ENCODE measurements at places on chromosomes 16 and 17.

GRCh38 chr17:43134774-43135453, 9.8 kb upstream of the BRCA1 start:
- no peak for DNase-seq

DNA sequence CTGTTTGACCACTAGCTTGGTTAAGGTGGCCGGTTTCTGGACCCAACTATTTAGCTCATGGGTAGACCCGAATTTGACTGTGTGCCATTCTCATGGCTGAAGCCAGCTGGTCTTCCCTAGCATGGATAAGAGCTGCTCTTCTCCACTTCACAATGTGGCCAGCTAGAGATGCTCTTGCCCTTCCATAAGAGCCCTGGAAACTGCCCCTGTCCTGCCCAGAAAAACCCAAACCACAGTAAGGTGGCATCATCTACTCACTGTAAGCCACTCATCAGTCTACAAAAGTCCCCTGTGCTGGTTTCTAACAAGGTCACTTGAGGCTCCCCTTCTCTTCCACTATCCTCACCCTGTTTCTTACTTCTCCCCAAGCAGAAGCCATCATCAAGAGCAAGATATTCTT, 165.1 kb downstream of the HS3ST2 start:
- no peak for DNase-seq

DNA sequence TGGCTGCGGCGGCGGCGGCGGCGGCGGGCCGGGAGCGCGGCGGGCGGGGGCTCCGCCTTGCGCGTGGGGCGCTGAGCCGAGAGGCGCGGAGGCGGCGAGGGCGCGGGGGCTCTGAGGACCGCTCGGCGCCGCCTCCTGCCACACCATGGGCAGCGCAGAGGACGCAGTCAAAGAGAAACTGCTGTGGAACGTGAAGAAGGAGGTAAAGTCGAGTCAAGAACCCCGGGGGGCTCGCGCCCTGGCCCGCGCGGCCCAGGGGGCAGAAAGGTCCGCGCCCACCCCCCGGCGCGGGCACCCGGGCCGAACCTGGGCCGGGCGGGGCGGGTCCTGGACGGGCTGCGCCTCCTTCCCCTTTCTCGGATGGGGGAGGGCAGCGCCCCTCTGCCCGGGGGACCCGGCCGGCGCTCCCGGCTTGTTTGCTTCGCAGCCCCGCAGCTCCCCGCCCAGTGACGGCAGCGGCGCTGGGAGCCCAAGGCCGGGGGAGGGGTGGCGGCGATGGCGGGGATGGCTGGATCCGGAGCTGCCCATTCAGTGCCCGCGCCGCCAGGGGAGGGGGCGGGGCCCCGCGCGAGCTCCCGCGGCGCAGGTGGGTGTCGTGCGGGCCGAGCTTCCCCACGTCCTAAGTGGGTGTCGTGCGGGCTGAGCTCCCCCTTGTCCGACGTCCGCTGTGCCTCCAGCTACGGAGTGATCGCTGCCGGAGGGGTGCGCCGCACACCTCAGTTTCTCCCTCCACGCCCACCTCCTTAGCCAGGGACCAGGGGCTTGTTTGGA, 428 bp downstream of the SGSM2 start:
- DNase-seq, result peak; percentile 15

GRCh38 chr17:60315650-60316049, 76.3 kb downstream of the USP32 start:
- DNase-seq, result no peak

DNA sequence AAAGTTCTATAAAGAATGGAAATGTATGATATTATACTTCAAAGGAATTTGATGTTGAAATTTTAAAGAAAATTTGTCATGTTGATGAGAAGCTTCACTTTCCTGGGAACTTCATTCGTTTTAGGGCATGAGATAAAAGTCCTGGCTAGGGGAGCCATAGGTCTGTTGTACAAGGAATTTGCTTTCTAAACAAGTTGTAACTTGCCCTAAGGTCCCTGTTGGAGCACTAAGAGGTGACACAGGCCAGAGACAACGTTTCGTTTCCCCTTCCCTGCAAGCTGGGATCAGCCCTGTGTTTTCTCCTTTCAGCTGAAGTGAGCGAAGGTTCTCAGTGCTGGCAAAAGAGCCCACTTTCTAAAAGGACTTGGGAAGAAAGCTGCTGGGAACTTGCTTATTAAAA, 16.6 kb downstream of the PLD6 start:
- DNase-seq, result no peak

- no peak for DNase-seq
Observed at GRCh38 chr17:16314859-16315258, 38.4 kb downstream of the CENPV start.

GRCh38 chr17:15431766-15432165, 35.7 kb downstream of the CDRT4 start:
- no peak for DNase-seq

- DNase-seq, result no peak
Observed at GRCh38 chr17:16191604-16192003, 23.7 kb downstream of the NCOR1 start.

DNA sequence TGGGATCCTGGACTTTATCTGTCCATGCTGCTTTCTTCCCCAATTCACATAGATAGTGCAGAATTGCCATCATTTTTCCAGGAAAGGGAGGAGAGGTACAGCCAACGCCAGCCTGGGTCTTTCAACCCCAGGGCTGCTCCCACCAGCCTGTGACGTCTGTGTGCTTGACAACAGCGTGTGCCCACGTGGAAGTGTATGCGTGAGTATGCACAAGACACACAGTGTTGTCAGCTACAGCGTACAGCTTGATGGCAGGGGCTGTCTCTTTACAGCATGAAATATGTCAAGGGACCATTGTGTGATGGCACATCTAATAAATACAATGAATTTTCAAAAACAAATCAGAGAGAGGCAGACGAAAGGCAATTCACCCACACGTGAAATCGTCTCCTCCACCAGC, 62.3 kb downstream of the GSG1L start:
- DNase-seq, result no peak

DNA sequence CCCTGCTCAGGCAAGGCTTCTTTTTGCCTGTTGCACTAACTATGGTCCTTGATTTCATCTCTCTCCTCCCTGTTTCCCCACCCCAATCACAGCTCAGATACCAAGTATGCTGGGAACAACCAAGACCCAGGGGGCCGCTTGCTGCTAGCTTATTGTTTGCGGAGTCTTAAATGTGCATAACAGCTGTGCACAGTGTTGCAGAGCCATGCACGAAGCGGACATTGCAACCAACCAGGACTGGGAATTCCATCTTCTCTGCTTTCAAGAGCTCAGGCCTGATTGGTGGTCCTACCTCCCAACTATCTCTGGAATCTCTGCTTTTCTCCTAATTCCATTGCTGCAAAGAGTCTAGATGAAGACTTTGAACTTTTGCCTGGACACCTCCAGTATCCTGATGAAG, 281.3 kb upstream of the TNRC6C start:
- no peak for DNase-seq

- no peak for DNase-seq
Observed at GRCh38 chr16:86509759-86510464, 415 bp upstream of the FOXF1 start.

- no peak for DNase-seq
Observed at GRCh38 chr17:71905376-71906031, 215.3 kb upstream of the SOX9 start.

GRCh38 chr17:83081684-83082201, 2.3 kb downstream of the METRNL start:
- no peak for DNase-seq

DNA sequence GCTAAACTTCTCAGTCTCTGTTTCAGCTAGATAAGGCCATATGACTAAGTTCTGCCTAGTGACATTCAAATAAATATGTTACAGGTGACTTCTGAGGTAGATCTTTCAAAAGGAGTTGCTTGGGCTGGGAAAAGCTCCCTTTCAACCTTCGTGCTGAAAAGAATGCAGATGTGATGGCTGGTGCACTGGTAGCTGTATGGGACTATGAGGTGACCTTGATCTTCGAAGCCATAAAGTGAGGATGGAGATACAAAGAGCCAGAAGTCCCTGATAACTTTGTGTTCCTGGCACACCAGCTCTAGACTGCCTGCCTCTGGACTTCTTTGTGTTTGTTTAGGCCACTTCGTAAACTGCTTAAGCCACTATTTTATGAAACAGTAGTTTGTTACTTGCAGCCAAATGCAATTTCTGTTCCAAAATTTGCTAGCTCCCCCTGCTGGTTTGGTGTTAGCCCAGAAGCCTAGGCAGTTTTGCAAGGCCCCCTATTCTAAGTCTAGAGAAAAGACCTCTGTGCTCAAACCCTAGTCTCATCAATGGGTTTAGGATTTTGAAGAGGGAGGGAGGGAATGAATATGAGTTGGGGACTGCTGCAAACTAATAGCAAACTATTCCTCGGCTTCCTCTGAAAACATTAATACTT, 23.3 kb upstream of the ERCC4 start:
- no peak for DNase-seq

GRCh38 chr16:85840801-85841200, 41.3 kb downstream of the COX4I1 start:
- no peak for DNase-seq

DNA sequence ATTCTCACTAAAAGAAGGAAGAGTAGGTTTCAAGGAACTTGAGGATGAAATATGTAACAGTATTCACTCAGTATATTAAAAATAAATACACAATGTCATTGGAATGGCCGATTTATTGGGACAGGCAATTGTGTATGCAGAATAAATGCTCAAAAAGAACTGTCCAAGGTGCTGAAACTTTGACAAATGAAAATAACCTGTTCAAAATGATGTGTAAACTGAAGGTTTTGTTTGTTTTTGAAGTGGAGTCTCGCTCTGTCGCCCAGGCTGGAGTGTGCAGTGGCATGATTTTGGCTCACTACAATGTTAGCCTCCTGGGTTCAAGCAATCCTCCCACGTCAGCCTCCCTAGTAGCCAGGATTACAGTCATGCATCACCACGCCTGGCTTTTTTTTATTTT, 318.7 kb upstream of the RBFOX1 start:
- no peak for DNase-seq

GRCh38 chr17:68319410-68320162, 28.3 kb downstream of the ARSG start:
- no peak for DNase-seq

DNA sequence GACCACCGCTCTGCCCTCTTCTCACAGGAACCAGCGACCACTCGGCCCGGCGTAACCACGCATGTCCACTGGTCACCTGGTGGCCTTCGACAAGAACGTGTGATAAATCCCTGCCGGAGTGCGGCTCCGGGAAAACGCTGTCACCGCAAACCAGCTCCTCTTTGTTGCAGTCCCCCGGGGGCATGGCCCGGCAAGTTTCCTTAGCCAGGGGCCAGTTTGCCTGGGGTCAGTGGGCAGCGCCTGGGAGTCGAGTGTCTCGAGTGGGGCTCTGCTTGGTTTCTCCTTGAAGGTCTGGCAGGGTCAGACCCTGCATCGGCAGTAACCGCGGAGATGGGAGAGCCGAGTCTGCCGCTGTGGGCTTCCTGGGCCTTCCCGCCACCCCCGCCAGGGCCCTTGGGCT, 52.5 kb downstream of the JPH3 start:
- no peak for DNase-seq

GRCh38 chr17:31564883-31565301, 173.4 kb downstream of the RAB11FIP4 start:
- DNase-seq, result no peak

- DNase-seq, result peak; percentile 1
Observed at GRCh38 chr17:10729334-10730193, at the start of gene TMEM220. Gene TMEM220 (minus strand): TSS chr17:10730023. CDS start chr17:10729851, 172 bp downstream.

DNA sequence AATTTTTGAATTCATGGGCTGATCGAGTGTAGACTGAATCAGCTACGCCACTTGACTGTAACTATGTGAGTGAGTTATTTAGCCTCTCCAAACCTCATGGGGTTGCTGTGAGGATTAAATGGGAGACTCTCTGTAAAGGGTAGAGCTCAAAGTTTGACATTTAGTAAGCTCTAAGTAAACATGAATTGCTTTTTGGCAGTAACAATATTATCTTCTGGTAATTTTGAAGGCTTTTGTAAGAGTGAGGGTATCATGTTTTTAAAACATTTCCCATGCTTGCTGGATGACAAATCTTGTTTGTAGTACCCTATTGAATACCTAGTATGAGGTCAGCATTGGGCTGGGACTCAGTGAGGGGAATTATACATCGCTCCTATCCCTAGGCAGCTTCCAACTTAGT, 35.3 kb downstream of the MRTFB start:
- DNase-seq, result no peak

DNA sequence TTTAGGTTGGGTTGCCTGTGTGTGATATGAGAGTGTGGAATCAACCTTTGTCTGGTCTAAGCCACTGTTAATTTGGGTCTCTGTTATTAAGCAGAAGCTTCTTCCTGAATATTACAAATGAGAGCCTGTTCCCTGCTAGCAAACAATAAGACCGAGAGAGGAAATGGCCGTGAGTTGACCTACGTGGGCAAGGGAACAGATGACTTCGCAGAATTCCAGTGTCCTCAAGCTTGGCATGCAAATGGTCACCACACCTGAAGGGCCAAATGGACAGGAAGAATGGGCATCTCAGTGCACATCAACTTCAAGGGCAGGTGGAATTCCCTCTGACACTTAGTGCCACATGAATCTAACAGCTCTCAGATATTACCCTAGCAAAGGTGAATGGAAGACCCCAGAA, 250.8 kb upstream of the FOXF1 start:
- no peak for DNase-seq

- DNase-seq, result no peak
Observed at GRCh38 chr16:84614968-84615813, 2.7 kb downstream of the COTL1 start.

DNA sequence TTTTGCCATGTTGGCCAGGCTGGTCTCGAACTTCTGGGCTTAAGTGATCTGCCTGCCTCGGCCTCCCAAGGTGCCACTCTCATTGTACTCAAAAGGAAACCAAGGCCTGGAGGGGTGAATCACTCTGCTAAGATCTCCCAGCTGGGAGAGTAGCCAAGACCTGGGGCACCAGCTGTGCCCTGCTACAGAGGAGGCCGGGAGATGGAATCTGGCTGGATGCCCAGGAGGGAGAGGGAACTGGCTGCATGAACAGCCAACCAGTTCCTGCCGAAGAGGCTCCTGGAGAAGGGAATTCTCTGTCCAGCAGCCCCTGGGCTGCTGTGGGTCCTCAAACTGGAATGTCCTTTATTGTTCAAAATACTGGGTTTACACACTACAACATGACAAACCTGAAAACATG, 238.7 kb upstream of the CIBAR2 start:
- no peak for DNase-seq

- DNase-seq, result no peak
Observed at GRCh38 chr16:27595993-27596392, 46.0 kb downstream of the KATNIP start.

GRCh38 chr16:62764572-62764971, 728.3 kb upstream of the CDH8 start:
- DNase-seq, result no peak

DNA sequence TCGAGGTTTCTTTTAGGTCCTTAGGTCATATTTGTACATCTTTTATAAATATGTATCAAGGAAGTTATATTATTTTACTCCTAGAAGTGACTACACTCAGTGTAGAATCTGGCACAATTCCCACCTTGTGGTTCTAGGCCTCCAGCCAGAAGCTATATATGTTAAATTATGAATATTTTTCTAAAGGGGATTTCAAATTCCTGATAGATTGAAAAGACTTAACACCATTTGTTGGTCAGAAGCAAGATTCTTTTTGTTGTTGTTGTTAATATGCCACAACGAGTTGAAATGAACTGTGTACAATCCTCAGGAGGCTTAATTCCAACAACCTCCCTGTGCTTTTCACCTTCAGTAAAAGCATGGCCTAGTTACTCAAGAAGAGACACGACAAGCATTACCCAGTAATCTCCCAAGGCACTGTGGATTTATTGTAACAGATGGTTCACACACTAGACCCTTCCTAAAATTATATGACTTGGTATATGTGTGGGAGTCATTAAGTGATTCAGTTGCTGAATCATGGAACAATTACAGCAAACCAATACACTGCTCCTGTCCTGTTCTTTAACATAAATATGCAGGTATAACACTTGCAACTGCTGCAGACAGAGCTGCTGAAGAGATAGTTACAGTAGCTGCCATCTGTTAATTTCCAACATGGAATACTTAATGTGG, 964.4 kb upstream of the GOT2 start:
- no peak for DNase-seq
